ENCODE measurements at places on chromosomes 1 and 21.

DNA sequence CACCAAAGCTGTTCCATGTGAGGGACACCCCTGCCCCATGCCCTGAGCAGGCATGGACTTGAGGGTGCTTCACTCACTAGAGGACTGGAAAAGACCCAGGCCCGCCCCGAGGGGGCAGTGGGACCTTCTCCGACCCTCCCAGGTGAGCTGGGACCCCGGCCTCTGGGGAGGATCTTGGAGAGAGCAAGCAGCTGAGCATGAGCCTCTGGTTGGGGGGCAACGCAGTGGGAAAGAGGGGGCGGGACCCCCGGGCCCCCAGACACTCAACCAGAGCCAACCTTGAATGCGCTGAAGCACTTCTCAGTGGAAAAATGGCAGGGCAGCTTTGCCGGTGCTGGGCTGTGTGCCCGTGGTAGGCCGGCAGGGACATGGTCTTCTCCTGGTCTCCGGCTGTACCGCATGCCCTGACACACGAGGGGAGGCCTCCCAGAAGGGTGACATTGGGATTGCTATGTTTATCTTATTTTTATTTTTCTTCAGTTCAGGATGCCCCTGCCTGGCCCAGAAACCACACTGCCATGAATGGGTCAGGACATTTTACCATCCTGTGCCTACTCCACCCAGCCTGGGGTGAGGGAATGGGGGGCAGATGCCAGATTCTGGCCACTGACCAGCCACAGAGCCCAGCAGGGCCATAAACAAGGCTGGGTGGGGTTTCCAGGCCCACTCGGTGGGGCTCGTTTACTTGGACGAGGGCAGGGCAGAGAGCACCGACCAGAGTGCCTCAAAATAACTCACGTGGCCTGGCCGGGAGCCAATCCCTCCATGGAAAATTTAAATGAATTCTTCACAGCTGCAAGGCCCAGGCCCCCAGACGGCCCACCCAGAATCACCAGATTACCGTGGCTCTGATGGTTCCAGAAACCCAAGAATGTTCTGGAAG lies 17.2 kb upstream of the LAPTM5 start:
- no peak for DNase-seq

DNA sequence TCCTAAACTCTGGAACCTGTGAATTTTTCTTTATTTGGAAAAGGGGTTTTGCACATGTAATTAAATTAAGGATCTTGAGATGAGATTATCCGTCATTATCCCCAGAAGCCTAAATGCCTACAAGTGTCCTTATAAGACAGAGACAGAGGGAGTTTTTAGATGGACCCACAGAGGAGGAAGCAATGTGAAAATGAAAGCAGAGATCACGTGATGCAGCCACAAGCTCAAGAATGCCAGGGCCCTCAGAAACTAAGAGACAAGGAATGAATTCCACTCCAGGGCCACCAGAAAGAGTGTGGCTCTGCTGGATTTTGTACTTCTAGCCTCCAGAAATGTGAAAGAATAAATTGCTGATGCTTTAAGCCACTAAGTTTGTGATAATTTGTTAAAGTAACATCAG lies 183.6 kb upstream of the UBE2U start:
- peak; percentile 2 for DNase-seq

- no peak for DNase-seq
Measured at GRCh38 chr1:236416165-236416564, 22.1 kb downstream of the EDARADD start.

- no peak for DNase-seq
Measured at GRCh38 chr1:3688356-3689137, 36.2 kb downstream of the TP73 start.

DNA sequence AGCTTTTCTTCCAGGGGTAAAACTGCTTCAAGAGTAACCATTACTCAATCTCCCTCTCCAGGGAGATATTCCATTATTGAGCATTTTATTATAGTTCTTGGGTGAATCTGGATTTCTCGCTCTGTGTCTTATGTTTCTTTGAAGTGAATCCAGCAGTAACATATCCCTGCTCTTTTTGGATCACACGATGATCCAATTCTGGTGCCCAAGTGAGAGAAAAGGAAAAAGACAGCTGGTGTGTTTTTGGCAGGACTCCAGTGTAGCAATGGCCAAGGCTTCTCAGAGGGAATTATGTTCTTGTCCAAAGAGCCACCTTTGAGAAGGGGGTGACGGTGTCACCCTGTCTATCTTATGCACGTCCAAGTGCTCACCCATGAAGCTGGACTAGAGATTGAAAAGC lies 140.3 kb upstream of the ERRFI1 start:
- DNase-seq: no peak

DNA sequence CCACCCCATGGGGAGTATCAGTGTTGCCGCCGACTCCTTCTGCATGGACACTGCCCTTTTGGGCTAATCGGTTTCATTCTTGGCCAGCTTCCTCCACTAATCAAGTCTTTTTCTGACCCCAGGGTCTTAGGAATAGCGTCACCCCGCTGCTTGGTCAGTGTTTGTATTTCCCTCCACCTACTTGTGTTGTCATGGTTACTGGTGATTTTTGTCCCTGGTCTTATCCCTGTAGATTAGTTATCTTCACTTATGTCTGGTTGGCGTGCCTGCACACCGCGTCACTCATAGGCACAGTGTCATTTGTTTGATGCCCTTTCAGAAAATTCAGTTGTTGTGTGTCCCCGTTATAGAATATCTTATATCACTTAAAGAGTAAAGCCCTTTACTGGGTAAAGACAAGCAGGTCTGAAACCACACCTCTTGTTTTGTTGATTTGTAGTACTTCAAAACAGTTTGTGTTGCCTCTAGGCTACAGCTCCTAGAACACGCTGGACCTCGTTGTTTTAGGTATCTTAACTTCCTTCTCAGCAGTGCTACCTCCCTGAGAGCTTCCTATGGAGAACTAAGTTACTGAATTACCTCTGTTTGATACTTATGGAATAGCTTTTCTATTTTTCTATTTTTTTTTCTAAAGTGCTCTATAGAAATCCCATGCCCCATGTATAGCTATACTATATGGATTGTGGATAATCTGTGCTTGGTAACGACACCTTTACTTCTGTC lies 868 bp downstream of the PPP1R12B start:
- no peak for DNase-seq

DNA sequence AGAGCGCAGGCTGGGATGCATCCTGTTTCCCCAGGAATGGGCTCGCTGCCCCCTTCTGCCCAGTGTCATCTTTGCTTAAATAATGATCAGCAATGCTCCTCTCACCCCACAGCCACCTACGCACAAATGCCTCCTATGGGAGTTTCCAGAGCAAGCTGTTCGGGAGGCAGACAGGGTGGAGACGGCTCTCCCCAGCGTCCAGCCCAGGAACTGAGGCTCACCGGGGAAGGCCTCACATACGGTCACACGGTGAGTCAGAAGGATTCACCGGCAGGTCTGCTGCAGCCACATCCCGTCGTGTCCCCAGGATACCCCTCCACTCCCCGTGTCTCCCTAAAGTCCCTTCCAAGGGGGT lies 40.3 kb upstream of the RUNX3 start:
- DNase-seq: no peak

GRCh38 chr1:160204526-160205241 lies 500 bp upstream of the PEA15 start:
- peak; percentile 90 for DNase-seq
